Activated T-cell treated with anti-CD3 and anti-CD28 coated beads for 48 hours (primary cell): ENCODE measurements at places on chromosomes 7 and 10.

DNA sequence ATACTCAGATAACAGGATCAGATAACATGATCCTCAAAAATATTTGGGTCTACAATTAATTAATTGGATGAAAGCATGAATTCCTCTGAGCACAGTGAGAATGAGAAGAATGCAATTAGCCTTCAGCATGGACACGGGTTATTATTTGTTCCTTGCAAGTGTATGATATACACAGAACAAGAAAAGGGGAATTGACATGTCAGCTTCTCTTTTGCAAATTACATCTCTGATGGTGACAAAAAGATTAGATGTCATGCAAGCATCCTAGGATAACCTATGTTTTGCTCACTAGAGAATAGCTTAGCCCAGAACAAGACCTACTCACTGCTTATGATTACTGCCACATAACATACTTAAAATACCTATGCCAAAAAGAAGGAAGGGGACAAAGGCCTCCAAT, 120.3 kb downstream of the ABLIM1 start:
- DNase-seq = no peak

DNA sequence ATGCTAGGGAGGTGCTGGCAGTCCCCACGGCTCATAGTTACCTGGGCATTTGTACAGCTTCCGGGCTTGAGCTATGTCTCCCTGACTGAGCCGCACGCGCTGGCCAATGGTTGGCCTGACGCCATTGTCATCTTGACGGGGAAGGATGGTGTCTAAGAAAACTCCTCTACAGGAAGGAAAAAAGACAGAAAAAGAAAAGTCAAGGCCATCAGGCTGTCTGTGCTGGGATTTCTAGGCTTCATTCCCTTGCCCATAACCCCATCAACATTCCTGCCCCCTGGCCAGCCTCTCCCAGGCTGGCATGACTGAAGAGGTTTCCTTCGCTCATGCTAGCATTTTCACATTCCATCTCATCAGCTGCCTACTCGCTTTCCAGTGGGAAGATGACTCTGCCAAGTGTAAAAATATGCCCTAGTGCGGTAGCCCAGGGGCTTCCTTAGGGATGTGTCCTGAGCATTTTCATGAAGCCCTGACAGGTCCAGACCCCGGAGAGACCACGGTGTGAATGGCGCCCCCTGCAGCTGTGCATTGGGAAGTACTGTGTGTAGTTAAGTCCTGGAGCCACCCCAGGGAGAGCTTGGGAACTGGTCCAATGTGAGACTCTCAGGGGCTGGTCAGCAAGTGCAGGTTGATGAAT, 54.5 kb upstream of the OPALIN start:
- DNase-seq = no peak

- DNase-seq = no peak
Measured at GRCh38 chr7:41820111-41820671, 117.3 kb upstream of the INHBA start.

DNA sequence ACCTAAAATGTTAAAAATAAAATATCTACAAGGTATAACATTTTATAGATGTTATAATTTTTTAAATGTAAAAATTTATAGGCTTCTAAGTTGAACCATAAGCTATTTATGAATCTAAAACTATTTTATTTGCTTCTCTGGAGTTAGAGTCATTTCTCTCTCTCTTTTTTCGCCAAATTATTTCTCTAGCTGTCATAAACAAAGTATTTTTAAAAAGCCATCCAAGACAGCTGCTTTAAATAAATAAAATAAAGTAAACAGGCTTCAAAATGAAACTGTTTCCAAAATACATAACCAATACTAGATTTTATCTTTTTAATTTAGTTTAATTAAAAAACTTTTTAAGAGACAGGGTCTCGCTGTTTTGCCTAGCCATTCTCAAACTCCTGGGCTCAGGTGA, 12.4 kb upstream of the IL15RA start:
- no peak for DNase-seq

DNA sequence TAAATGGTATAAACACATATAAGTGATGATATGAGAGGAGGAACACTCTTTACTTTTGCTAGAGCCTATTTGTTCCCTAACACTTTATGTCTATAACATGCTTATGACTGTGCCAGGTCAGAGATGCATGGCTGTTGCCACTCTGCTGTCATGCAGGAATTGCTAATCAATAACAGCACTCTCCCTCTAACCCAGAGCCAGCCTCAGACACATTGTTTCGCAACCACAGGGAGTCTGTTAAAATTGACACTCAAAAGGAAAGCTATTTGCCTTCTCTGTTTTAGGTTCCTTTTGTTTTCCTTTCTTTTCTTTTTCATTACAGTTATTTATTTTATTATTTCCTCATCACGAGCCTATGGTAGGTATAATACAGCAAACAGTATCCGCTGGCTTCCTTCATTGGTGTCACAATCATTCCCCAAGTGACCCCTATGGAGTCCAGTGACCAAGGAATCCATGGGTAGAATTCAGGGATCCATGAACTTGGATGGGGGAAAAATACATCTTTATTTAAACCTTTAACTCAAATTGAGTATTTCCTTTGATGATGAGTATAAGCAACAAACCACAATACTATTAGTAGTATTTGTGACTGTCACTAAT, 6.8 kb downstream of the PON2 start:
- DNase-seq = no peak

GRCh38 chr10:132909491-132910071, 32.8 kb downstream of the CFAP46 start:
- DNase-seq = no peak

DNA sequence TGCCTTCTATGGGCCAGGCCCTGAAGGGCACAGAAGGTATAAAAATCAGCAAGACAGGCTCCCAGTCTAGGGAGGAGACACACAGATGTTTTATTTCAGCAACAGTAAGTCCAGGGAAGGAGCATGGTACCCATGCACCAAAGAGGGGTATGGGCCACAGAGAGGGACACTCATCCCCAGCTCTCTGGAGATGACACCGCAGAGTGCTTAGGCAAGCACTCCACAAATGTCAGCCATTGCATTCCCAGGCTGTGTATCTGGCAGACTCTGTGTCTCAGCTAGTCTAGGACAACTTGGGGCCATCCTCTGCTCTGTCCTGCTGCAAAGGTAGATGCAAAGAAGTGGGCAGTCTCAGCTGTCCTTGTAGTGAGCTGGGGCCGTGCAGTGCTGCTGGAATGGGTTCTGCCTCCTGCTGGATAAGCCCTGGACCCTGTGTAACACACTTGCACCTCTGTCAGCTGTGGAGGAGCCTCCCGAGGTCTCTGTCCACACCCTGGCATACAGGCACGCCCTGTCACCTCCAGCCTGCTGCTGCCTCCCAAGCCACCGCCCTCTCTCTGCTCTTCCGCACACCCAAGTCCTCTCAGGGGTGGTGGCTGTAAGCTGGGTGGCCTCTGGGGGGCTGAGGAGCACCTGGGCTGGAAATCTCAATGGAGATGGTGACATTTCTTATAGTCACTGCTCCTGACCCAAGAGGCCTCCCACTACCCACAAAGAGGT, 57.6 kb downstream of the VOPP1 start:
- DNase-seq = no peak

DNA sequence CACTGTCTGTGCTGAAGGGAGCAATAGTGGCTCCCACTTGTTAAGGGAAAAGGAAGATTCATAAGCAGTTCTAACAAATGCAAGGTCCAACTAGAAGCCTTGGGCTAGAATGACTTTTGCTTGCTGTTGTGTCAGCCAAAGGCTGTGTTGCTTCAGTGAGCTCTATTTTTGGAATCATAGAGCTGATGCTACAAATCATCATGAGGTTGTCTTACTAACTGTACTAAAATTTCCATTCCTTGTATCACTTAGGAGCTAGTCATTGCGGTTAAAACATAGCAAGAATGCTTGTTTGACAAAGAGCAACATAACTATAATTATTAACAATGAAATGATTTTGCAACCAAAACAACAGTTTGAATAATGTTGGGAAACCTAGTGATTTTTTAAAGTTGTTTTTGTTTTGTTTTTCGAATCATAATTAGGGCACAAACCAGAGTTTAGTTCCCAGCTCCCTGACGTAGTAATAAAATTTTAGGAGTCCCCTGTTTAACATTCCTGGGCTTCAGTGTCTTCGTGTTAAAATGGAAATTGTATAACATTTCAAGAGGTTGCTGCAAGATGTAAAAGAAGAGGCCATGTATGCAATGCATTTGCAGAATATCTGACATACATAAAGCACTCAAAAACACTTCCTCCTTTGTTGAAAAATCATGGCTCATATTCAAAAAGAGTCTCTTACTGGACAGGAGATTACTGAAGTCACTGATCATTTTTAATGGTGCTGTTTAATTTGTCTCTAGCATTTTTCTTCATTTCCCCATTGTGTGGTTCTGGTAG, 183.4 kb downstream of the MACC1 start:
- DNase-seq = no peak

DNA sequence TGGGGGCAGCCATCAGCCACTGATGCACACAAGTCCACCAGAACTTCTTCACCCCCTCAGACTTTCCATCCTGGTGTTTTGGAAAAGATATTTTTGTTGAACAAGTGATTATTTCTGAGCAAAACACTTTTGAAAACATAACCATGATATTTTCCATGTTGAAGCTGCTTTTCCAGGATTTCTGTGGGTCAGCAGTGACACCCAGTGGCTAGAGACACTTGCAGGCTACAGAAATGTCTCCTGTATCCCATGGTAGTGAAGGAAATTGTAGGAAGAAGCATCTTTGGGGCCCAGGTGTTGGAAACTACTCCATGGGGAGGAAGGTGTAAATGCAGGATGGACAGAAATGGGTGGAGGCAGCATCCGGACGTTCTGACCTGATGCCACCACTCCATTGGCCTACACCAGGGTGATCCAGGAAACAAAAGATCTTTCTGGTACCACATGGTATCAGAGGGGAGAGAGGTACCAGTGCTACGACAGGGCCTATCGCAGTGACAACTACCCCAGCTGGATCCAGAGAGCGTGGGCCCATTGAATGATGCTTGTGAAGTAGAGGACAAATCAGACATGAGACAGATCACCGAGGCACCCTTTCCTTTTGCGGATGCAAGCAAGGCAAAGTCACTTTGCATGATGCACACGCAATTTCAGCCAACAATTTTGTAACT, 111.7 kb upstream of the COBL start:
- no peak for DNase-seq

- no peak for DNase-seq
Measured at GRCh38 chr10:5871596-5871995, 18.1 kb downstream of the ANKRD16 start.
